CD8-positive, alpha-beta memory T cell (primary cell): ENCODE measurements at places on chromosomes 3 and 15.

DNA sequence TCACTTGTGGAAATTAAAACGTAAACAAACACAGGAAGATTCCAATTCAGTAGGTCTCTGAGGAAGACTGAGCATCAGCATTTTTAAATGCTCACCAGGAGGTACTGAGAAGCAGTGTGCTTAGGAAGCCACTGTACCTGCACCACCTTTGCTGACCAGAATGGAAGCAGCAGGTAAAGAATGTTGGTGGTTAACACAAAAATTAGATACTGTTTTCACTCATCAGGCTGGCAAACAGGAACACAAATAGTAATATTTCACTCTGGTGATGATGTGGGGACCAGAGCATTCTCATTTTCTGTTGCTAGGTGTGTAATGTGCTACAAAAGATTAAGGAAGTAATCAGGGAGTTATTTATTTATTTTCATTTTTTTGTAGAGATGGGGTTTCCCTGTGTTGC, 29.9 kb upstream of the GHSR start:
- DNase-seq = no peak

- no peak for DNase-seq
Measured at GRCh38 chr3:55144015-55144673, 216.3 kb upstream of the LRTM1 start.

DNA sequence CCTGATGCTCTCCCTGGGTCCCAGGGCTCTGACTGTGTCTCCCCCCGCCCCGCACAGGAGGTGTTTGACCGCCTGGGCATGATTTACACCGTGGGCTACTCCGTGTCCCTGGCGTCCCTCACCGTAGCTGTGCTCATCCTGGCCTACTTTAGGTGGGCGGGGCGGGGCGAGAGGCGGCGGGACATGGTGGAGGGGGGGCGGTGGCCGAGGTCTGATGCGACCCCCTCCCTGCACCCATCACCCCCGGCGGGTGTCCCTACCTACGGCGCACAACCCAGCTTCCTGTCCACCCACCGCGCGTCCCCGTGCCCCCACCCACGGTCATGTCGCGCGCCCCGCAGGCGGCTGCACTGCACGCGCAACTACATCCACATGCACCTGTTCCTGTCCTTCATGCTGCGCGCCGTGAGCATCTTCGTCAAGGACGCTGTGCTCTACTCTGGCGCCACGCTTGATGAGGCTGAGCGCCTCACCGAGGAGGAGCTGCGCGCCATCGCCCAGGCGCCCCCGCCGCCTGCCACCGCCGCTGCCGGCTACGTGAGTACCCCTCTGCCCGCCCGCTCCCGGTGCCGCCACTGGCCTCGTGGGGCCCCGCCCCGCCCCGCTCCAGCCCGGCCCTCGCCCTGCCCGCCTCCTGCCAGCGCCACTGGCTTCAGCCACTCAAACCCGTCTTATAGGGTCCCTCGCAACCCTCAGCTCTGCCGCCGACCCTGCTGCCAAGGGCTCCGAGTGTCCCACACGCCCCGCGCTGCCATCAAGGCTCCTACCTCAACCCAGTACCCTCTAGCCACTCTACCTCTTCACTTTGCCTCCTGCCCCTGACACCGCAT, 21.0 kb downstream of the PTH1R start:
- DNase-seq = no peak

DNA sequence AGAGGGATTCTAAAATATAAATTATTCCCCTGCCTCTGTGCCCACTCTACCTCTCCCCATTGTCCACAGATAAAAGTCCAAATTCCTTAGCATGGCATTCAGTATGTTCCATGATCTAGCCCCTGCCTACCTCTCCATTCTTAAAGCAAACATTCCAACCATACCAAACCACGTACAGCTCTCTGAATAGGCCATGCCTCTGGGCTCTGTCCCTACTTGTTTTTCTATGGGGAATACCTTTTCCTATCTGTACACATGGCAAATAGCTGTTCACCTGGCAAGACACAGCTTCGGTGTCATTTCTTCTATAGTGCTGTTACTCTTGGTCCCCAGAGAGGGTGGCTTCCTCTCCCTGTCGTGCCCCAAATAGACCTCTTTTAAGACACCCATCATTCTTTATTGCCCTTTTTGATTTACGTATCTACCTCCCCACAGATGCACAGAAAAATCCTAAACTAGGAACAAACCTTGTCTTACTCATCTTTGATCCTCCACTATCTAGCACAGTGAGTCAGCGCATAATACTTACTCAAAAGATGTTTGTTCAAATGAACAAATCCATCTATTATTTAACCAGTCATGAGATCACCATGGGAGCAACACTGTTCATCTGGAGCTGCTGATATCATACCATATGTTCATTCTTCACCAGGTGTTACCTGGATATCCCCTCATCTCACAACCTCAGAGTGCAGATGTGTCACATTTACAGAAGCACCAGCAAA, 329.8 kb downstream of the THSD4 start:
- no peak for DNase-seq

DNA sequence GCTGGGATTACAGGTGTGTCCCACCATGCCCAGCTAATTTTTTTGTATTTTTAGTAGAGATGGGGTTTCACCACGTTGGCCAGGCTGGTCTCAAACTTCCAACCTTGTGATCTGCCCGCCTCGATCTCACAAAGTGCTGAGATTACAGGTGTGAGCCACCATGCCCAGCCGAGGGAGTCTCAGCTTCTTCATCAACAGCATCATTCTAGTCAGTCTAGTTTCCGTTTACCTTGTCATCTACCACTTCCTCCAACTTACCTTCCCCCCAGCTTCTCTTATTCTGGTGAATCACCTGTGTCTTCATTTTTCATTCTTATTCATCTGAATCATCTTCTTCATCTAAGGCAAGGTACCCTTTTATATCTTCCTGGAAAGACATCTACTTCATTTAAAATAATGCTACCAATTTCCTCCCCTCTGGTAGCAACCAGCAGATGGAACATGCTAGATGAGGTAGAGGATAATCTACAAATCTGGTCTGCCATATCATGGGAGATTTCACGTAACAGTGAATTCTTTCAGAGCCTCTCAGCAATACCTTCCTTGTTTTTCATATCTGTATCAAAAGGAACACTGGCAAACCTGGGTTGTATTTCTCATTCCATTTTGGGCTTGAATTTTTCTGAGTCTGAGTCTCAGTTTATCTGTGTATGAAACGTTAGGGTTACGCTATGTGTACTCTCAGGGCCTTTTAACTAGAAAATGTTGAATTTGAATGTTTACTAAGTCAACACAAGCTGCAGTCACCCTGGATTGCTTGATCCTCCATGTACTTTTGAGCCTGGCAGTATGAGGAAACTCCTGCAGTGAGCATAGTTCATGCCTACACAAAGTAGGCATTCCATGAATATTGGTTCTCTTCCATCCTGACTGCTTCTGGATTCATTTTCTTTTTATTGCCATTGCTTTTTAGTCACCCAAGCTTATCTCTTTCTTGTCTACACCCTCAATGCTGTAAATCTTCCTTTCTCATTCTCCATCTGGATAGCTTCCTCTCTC, 16.8 kb downstream of the LPP start:
- peak; percentile 23 for DNase-seq

GRCh38 chr3:171743327-171744157, 66.7 kb downstream of the PLD1 start:
- no peak for DNase-seq

- no peak for DNase-seq
Measured at GRCh38 chr15:73328149-73328820, 40.5 kb downstream of the HCN4 start.

- no peak for DNase-seq
Measured at GRCh38 chr15:35562641-35563040, 16.7 kb upstream of the DPH6 start.

- DNase-seq = no peak
Measured at GRCh38 chr15:71115567-71116351, 488 bp downstream of the THSD4 start.

DNA sequence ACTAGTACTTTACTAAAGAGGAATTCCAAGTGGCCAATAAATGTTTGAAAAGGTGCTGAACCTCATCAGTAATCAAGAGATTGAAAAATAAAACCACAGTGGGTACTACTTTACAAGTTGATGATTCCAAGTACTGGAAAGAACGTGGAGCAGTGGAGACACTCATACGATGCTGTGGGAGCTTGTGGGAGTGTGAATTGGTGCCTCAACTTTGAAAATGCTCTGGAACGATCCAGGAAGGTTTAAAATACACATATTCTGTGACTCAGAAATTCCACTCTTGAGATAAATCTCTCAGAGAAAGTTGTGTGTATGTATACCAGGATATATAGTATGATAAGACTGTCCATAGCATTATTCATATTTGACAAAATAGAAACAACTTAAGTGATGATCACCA, 9.3 kb downstream of the LRCH3 start:
- no peak for DNase-seq

- DNase-seq = no peak
Measured at GRCh38 chr3:171700157-171700556, 110.1 kb downstream of the PLD1 start.

DNA sequence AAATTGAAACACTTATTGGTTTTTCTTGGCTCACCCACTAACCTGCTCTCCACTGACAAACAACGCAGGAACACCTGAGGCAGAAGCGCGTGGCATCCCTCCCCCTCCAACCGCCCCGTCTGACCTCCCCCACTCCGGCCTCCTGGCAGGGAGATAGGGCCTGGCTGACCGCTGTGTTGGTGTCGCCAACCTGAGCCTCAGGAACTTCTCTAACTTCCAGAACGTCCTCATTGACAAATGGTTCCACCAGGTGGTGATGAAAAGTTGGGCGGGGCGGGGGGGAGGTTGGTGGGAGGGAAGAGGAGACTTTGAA, 22.8 kb downstream of the IL17RD start:
- DNase-seq = no peak

DNA sequence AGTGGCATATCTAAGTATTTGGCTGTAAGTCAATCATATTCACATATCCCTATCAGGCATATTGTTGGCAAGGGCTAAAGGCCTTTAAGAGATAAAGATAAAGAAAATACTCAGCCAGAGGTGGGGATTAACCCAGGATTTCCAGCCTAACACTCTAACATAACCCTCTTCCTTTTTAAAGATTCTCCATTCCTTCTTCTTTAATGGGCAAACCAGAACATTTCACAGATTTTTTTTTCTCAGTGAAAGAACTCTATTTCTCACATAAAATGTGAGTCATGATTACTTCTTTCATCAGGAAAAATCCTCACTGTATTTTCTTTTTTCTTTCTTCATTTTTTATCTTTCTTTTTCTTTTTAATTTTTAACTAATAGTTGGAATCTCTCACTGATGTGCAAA, 200.4 kb downstream of the NR1D2 start:
- DNase-seq = no peak

DNA sequence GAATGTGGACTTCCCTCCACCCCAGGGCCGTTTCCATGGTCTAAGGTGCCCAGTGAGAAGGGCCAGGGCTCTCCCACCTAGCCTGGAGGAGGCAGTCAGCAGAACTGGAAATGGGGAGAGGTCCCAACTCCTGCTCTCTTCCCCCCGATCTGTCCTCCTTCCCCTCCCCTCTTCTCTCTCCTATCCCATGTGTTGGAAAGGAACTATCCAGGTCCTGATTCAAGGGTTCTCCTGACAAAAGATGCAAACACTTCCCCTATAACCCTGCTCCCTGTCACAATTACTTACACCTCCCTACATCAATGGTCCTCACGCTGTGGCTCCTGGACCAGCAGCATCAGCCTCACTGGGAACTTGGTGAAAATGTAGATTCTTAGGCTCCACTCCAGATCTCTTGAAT, 6.0 kb downstream of the CIB2 start:
- no peak for DNase-seq

- no peak for DNase-seq
Measured at GRCh38 chr15:82551646-82552247, 11.5 kb upstream of the RPS17 start.
